ENCODE measurements at places on chromosomes 6 and 20.
A peak's percentile ranks its signal among the peaks of the same experiment; 100 is the strongest.

DNA sequence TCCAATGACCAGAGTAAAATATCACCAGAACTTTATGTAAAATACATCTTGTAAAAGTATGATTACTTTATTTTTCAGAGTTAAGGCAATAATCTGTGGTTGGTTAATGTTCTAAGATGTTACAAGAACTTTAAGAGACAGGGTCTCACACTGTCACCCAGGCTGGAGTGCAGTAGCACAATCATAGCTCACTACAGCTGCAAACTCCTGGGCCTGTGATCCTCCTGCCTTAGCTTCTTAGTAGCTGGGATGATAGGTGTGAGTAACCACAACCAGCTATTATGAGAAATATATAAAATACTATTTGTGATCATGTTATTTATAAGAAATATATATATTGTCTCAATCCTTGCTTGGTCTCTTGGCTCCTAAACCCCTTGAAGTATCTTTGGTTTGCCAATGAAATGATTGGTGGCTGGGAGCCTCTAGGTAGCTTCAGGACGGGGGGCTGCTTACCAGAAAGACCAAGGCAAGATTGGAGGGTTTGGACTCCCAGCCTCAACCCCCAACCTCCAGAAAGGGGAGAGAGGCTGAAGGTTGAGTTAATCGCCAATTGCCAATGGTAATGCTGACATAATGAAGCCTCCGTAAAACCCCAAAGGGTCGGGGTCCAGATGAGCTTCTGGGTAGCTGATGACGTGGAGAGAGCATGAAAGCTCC is 15.4 kb downstream of the SOD2 start:
- no peak for DNase-seq

- no peak for DNase-seq
These were observed 70.9 kb downstream of the SNX5 start for GRCh38 chr20:17897566-17898307.

- no peak for DNase-seq
These were observed 19.7 kb downstream of the NRSN1 start for GRCh38 chr6:24145690-24146131.

GRCh38 chr6:39653612-39654011 is 71.6 kb downstream of the KIF6 start:
- DNase-seq = no peak

- no peak for DNase-seq
These were observed 34.9 kb downstream of the PIGU start for GRCh38 chr20:34642009-34642408.

DNA sequence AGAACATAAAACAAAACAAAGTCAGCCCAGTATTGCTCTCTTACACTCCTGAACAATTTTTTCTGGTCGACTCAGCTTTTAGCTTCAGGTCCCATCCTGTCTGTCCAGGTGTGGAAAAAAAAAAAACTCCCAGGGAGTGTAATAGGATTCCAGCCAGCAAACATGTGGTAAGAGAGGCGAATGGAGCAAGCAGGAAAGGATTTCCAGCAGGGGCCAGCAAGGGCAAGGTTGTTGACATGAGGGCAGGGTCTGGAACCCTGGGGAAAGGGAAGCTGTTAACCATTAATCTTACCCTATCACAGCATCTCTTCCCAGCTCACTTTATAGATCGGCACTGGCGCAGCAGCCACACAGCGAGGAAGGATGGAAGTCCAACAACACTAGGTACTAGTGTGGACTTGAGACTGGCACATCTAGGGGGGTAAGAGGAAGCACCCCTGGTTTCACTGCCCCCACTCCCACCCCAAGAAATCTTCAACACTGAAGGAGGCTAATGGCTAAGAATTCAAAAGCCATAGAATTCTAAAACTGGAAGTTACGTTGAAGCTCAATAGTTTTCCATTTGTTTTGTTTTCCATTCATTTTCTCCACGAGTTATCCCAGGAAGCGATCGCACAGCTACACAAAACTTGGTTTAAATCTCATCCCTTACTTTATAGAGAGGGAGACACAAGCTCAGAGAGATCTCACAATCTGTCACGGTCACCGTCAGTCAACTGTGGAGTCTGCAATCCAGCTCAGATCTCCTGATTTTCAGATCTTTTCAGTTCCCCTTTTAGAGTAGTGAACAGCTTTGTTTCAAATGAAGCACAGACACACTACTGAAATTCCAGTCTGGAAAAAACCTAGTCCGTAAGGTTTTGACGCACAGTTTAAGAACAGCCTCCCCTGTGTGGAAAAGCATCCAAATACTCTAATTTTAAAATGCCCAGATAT is 53.3 kb downstream of the SLC22A23 start:
- DNase-seq = no peak

DNA sequence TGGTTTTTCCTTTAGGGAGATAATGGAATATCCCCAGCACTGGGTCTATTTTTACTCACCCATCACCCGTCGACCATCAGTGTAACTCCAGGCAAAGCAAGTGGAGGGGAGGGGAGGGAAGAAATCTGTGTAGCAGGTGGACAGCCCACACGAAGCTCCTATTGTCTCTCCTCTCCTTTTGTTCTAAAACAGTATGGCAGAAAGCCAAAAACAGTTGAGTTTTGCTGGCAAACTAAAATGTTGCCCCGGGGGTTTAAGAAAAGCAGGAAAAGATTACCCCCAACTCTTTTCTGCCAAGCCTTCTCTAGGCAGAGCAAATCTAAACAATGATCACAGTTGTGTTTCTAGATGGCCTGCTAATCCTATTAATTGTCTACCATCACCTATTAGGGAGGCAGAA is 89.7 kb downstream of the PREP start:
- no peak for DNase-seq

DNA sequence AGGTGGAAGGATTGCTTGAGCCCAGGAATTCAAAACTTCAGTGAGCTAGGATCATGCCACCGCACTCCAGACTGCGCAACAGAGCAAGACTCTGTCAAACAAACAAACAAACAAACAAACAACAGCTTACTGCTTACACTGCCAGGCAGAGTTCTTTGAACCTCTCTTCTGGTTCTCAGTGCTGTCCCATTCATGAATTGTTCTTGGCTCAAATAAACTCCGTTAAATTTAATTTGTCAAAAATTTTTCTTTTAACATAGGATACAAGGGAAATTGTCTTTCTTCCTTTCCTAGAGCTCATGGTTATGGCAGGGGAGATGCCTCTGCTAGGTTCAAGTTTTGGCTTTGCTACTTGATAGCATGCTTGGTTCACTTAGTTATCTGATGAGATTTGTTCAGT is 29.7 kb upstream of the RFPL4B start:
- DNase-seq = no peak

- DNase-seq = no peak
These were observed 47.2 kb upstream of the FLRT3 start for GRCh38 chr20:14384416-14385175.

- no peak for DNase-seq
These were observed 48.1 kb downstream of the ERMARD start for GRCh38 chr6:169799474-169799926.

DNA sequence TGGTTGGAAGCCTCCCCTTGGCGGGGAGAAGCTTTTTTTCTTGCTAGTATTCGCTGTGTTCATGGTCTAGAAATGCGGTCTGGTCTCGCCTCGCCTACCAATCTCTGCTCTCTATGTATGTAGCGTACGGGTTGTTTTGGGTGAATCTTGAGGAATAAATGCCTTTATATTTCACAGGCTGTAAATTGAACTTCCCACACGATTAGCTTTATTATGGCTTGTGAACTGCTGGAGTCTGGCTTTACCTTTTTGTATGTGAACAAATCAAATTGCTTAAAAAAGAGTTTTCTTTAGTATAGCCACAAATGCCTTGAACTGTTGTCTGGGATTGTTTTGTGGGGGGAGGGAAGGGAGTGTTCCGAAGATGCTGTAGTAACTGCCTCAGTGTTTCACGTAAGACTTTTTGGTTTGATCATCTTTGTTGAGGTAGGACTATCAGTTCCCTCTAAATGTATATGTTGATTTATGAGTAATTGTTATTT is 2.2 kb downstream of the INSM1 start:
- DNase-seq = no peak

GRCh38 chr20:35837577-35838195 is 65.9 kb downstream of the PHF20 start:
- DNase-seq = no peak

DNA sequence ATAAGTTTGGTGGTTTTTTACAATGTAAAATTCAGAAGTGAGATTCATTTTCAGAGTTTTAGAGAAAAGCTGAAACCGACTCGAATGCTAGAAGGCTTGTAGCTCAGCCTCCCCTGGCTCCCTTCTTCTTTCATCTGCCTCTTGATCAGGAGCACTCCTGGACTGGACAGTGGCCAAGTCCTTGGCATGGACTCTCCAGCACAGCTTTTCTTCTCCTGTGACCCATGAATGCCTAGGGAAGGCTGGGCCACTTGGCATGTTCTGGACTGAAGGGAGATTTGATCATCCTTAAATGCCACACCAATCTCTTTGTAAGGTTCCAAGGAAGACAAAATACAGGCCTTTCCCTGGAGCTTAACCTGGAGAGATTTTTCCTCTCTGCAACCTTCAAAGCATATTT is 384.0 kb upstream of the SASH1 start:
- DNase-seq = no peak

DNA sequence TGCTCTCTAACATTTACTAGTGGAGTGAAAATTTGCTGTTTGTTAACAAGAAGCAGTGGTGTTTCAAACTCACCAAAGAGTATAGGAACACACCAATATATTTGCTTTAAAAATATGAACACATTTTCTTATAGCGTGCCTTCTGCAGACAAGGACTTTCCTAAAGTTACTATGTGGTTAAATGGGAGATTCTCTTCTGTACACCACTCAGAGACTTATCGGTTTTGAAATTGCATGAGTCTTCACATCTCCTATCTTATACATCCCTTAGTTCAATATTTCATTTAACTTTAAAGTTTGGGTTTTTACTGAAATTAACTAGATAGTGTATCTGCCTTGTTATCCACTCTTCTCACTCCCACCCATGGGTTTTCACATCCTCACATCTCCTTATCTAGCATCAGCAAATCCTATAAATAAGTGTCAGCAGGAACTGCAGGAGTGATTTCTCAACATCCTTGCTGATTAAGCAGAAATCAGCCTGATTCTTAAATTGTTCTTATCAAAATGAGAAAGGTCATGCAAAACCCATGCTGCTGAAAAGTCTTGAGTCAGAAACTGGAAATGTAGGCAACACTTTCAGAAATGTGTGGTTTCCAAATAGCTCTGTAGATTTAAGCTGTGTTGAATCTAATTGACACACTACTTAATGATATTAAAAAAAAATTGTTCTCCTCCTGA is 1075.6 kb upstream of the GJE1 start:
- no peak for DNase-seq

DNA sequence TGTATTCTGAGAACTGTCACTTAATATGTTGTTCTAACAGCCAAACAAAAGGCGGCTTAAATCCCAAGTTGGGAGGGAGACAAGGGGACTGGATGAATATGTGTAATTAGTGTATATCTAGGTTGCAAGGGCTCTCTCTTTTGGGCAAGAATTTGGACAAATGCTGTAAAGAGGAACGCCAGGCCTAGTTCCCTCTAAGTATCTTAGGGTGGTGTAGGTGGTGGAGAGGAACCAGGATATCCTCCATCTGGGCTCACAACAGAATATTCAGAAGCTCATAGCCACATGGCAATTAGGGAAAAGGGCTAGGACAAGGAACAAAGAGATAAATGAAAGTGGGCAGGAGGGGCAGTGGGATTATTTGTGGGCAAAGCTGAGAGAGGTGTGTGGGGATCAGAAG is 149.5 kb downstream of the LRFN2 start:
- DNase-seq = no peak

- no peak for DNase-seq
These were observed 114.1 kb upstream of the SUPT3H start for GRCh38 chr6:45491874-45492273.

DNA sequence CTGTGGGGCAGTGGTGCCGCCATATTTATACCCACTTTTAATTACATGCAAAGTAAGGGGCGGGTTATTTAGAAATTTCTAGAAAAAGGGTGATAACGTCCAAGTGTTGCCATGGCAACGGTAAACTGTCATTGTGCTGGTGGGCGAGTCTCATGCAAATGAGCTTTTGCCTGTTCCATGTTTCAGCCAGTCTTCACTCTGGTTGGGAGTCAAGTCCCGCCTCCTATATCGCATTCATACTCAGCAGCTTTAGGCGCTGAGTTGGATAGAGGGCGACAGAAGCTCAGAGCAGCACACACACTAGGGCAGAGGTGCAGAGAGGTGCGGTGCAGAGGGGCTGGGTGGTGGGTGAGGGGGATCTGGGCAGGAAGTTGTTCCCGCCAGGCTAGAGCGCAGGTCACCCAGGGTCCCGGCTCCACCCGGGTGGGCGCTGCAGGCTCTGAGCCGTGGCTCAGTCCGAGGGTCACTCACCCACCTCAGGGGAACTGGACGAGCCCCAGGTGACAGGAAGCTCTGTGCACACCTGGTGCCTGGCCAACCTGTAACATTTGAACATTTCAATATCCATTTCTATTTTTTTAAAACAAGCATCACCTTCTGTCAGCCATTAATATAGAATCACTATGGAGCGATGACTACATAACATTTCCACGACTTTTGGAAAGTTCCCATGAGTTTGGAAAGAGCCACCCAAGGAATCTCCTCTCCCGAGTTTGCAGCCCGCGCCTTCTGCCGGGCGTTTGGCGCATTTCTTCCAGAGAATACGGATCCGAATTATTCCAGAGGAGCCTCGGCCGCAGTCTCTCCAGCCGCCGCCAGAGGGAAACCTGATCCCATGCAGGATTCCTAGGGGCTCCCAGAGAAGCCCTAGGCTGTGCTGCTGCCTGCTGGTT is 89.1 kb upstream of the PHACTR3 start:
- DNase-seq = peak; percentile 92

DNA sequence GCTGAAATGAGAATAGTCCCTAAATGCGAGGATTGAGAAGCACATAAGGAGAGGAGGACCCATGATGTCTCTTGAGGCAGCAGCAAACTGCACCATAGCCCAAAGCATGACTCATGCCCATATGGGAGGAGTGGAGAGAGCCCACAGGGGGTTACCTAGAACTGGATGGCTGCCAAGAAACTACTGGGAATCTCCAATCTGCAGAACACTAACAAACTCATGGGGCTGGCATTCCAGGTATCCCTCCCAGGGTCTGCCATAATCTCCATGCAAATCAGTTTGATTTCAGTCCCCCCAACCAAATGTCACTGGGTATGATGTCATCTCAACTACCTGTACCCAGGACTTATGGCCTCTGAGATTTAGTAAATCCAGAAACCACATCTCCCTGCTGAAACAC is 410.5 kb downstream of the PTPRT start:
- no peak for DNase-seq

GRCh38 chr6:42210551-42210950 is 7.1 kb downstream of the MRPS10 start:
- DNase-seq = no peak

- no peak for DNase-seq
These were observed 207.9 kb upstream of the MARCKS start for GRCh38 chr6:113649276-113649675.

DNA sequence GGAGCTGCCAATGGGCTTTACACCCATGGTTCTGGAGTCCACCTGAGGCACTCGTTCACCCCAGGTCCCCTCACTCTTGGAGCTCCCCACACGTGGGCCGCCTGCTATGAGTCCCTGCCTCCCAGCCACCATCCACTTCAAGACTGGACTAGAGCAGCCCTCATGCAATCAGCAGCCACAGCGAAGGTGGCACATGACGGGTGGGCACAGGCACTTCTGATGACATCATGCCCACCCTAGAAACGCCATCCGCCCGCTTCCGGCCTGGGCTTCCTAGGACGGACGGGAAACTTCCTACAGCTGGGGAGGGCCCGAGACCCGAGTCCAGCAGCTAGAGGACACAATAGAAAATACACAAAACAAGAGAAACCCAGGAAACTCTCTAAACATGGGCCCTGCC is 85.5 kb downstream of the PDE10A start:
- DNase-seq = no peak

Measured in glutamatergic neuron (in vitro differentiated cells).